ENCODE measurements at places on chromosomes 5 and 9. TPM values are rescaled to one million over a fixed set of nuclear protein-coding genes. Genes with fewer than 3 reads are reported as not detected.

RELL2 gene
- 0.18 TPM for total RNA-seq

INIP gene
- total RNA-seq, result 15.2 TPM

KCTD16 gene
- total RNA-seq, result 0.13 TPM

SUSD3 gene
- total RNA-seq, result 2.6 TPM

INSL4 gene
- not detected for total RNA-seq

PIP5KL1 gene
- total RNA-seq, result 0.49 TPM

KIF27 gene
- 6.3 TPM for total RNA-seq

IFNK gene
- total RNA-seq, result not detected

SLC1A1 gene
- total RNA-seq, result 0.66 TPM

SV2C gene
- under 0.01 TPM for total RNA-seq

CKMT2 gene
- total RNA-seq, result 91.3 TPM

ACTBL2 gene
- not detected for total RNA-seq

FBN2 gene
- 110 TPM for total RNA-seq

AK1 gene
- total RNA-seq, result 921 TPM

TAF1L gene
- total RNA-seq, result under 0.01 TPM

GHR gene
- 15.2 TPM for total RNA-seq

PLPPR1 gene
- total RNA-seq, result 2.3 TPM

CA9 gene
- total RNA-seq, result 0.49 TPM

INSL6 gene
- not detected for total RNA-seq

FNIP1 gene
- 26.5 TPM for total RNA-seq

OR1K1 gene
- total RNA-seq, result not detected

DAB2IP gene
- total RNA-seq, result 26.3 TPM

SLC34A1 gene
- total RNA-seq, result not detected

BRD3 gene
- total RNA-seq, result 16.8 TPM

ADAMTS13 gene
- total RNA-seq, result 3.4 TPM

HBEGF gene
- total RNA-seq, result 11.0 TPM

SLCO6A1 gene
- total RNA-seq, result 0.31 TPM

EXOSC2 gene
- 24.2 TPM for total RNA-seq

PRRT1B gene
- total RNA-seq, result not detected

ORM2 gene
- not detected for total RNA-seq

KCNN2 gene
- total RNA-seq, result 4.7 TPM

POLE3 gene
- total RNA-seq, result 39.1 TPM

SHC3 gene
- total RNA-seq, result 0.53 TPM

SPINK4 gene
- 0.31 TPM for total RNA-seq

EEIG1 gene
- total RNA-seq, result 5.1 TPM

OR13C3 gene
- total RNA-seq, result not detected

ZNG1F gene
- total RNA-seq, result 5.6 TPM

PCDHA10 gene
- 0.09 TPM for total RNA-seq

PCDHGC5 gene
- 0.75 TPM for total RNA-seq

C8G gene
- total RNA-seq, result 0.58 TPM

CAVIN4 gene
- 182 TPM for total RNA-seq

C9 gene
- 0.22 TPM for total RNA-seq
